DMS53 (cell line): ENCODE measurements at places on chromosomes 4 and X.

DNA sequence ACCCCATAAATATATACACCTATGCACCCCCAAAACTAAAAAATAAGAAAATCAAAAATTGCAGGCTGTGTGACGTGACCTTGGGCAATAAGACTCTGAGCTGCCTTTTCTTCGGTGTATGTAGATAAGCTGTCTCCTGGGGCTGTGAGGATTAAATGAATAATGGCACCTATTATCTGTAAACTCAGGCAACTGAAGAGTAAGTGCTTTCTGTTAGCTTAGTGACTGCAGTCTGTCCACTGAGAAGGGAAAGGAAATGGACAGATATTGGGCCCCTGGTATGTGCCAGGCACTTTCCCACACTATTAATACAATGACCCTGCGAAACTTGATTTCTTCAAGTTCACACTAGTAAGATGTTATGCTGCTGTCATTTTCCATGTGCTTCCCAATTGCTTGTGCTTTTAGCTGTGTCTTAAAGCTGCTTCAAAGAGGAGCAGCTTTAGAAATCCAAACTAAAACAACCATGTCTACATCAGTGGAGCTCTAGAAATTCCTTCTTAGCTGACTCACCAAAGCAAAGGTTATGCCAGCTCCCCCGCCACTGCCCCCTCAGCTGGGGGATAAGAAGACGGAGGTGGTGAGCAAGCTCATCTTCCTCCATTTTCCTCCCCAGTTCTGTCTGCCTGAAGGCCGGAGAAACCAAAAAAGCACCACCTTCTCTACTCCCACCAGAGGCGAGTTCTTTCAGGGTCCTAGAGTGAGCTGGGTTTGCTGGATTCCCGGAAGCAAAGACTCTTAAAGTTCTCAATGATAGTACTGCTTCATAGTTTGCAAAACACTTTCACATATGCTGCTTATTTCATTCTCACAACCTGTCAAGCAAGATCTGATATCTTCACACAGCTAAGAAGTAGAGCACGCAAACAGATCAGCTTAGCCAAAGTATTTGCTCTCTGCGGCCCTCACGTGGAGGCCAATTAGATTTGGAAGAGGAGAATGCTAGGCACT lies 8.8 kb upstream of the DGAT2L6 start:
- DNase-seq = peak; percentile 37

- no peak for DNase-seq
These were observed 58.7 kb downstream of the FNIP2 start for GRCh38 chr4:158827543-158827981.

- no peak for DNase-seq
These were observed 75.7 kb upstream of the WDR1 start for GRCh38 chr4:10192331-10192730.

- DNase-seq = no peak
These were observed 119.2 kb downstream of the CORIN start for GRCh38 chr4:47718696-47719095.

- no peak for DNase-seq
These were observed 58.5 kb upstream of the CPEB2 start for GRCh38 chr4:14943749-14944148.

- DNase-seq = no peak
These were observed 27.9 kb downstream of the SLAIN2 start for GRCh38 chr4:48369248-48369647.

DNA sequence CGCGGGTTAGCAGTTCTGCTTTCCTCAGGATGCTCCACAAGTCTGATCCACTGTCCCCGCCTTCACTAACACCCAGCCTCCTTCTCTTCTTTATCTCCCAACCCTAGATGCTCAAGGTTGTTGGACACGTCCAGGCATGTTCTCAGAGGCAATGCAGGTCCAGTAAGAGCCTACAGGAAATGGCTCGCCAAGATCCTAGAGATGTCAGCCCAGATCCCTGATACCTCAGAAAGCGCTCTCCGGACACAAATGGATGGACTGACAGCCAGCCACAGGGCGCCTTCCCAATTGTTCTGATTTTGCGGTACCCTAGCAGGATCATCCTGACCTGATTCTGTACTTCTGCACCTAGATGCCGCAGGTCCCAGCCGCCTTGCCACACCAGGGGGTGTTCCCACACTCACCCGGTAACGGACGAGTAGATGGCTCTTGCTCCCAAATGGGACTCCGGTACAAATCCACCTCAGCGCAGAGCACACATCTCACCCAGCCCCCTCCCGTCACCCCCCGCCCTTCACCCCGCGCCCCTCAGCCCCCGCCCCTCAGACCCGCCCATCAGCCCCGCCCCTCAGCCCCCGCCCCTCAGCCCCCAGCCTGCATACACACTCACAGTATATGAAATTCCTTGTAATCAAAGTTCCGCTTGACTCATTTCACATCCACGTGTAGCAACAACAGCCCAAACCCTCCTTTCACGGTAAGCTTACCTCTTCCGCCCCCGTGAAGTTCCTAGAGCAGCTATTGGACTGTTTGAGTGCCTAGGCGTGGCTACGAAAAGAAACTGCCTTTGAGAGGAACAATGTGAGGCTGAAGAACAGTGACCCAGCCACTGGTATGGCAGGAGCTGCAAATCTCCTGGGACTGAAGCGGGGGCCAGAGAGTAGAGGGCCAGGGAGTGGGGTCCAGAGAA lies at the start of gene EDA2R:
Gene EDA2R, minus strand, starts transcription at position 488 of the 910 bp plus-strand sequence. CDS start 23,058 bp downstream, outside the sequence.
- peak; percentile 7 for DNase-seq

DNA sequence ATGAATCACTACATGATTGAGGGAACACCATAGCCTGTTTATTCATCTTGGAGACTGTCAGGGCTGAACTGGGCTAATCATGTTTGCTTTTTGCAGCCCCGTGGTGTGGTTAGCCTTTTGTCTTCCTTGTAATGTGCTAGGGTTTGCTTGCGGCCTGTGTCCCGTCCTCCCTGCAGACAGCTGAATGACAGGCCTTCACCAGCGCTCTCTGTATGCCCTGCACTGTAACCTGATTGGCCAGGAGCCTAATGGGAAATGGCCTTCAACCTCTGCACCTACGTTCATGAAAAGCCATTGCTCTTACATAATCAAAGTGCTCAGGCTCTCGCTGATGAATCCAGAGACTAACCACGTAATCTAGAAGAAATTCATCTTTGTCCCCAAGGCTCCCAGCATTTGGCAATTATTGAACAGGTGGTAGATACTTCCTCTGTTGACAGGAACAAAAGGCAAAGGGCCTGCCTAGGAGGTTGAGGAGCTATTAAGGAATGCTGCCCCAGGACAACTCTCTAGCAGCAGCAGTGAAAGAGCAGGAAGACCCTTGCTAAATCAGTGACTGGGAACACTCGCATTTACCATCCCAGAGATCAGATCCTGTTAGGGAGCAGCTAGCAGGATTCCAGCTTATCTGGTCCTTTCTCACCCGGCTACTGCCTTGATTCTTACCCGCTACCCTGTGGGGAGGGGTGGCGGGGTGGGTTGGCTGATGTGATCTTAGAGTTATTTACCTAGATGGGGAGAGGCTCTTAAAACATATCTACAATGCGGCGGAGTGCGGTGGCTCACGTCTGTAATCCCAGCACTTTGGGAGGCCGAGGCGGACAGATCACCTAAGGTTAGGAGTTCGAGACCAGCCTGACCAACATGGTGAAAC lies 42.3 kb upstream of the FAT1 start:
- DNase-seq = no peak

GRCh38 chr4:54661686-54662085 lies 3.9 kb downstream of the KIT start:
- no peak for DNase-seq

DNA sequence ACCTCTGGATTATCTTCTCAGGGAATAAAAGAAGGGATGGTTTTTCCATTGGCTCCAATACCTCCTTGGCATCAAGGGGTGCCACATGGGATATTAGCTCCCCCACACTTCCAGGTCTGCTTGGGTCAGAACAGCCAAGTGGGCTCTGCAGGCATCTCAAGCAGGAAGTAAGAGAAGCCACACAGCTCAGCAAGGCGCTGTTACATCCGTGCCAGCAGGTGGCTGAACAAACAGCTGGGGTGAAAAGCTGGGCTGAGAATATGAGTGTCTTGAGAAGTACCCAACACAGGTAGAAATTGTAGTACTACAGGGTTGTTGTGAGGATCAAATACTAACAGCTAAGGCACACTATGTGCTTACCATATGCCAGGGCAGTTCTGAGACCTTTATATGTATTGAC lies 76.7 kb upstream of the TMEM150C start:
- DNase-seq = peak; percentile 39

DNA sequence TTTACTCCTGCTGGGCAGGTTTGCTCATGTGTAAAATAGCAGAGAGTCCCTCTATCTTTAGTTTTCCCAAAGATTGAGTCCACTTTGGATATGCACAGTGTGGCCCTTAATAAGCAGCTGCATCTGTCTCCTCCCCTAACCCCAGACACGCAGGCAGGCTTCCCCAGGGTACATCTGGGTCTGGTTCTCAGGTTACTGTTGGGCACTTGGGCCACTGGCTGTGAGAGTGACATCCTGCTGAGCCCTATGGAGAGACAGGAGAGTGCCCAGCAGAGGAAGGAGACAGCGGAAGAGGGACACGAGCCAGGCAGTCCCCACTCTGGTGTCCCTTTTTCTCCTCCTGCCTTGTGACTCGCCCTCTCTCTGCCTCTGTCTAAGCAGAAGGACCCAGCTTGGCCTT lies 16.0 kb downstream of the XK start:
- DNase-seq = no peak

GRCh38 chr4:119628281-119629141 lies at the start of gene PDE5A:
Gene PDE5A (minus strand): TSS chr4:119628804. CDS start chr4:119628671, 133 bp downstream.
- DNase-seq = peak; percentile 93

DNA sequence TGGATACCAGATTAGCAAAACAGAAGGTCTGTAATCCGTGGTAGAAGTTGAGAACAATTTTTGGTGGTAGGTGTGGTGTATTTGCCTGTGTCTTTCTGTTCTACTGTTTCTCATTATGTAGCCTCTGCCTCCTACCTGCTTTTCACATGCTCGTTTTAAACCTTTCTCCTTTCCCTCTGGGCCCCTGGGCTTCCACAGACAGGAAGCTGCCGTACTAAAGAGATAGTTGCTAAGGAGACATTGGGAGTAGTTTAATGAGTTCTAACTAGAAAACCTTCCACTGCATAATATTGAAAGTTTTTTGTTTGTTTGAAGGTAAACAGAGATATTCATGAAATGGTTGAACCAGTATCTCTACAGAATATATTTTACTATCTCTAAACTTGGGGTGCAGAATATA lies 107.8 kb downstream of the STOX2 start:
- no peak for DNase-seq

- no peak for DNase-seq
These were observed 56.7 kb upstream of the NXF3 start for GRCh38 chrX:103149652-103150051.

DNA sequence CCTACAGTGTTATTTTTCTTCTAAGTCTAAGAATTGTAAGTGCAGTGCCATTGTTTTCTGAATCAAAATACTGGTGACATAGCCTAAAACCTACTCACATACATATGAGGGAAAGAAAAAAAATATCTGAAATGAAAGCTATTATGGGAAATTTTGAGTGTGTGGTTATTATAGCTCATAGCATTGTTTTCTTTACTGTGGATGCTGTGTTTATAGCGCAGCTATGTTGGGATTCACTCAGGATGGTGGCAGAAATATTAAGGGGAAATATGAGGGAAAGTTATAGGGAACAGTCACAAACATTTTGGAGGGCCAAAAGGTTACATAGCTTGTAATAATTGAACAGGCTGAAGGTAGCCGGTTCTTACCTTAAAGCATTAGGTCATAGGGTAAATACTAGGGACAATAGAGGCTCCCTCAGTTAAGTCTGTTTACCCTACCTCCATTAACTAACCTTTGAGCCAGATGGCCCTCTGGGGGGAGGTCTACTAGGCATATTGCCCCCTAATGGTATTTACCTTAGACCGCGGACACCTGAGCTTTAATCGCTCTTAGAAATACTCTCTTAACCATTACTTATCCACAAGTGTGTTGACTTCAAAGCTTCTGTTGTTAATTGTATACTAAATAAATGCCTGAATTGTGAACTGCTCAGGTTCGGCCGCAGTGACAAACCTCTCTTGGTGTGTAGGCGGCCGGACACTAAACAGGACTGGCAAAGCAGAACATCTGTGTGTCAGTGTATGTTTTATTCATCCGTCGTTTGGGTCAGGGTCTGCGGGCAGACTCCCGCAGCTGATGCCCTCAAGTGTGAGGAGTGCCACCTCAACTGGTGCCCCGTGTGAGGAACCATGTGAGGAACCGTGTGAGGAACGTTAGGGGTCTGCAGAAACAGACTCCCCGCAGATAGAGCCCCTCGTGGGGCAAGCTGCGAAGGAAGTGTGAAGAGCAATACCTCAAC lies 21.3 kb upstream of the SULT1B1 start:
- DNase-seq = peak; percentile 87

DNA sequence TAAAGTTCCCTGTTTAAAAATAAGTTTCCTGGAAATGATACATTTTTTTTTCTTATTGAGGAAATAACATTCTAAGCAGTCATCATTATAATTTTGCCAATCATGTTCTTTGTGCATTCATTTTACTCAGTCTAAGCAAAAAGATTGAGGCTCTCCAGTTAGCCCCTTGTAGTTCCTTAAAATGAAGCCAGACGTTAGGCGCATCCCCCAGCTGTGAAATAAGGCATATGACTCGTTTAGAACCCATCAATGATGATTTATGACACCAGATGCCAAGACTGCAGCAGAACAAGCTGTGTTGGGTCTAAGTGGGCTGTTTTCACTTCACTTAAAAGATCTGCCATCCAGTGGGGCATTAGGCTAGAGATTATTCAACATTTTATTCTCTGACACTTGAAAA lies 17.0 kb downstream of the PDGFC start:
- DNase-seq = no peak
